ENCODE measurements at places on chromosomes 13 and 19.

DNA sequence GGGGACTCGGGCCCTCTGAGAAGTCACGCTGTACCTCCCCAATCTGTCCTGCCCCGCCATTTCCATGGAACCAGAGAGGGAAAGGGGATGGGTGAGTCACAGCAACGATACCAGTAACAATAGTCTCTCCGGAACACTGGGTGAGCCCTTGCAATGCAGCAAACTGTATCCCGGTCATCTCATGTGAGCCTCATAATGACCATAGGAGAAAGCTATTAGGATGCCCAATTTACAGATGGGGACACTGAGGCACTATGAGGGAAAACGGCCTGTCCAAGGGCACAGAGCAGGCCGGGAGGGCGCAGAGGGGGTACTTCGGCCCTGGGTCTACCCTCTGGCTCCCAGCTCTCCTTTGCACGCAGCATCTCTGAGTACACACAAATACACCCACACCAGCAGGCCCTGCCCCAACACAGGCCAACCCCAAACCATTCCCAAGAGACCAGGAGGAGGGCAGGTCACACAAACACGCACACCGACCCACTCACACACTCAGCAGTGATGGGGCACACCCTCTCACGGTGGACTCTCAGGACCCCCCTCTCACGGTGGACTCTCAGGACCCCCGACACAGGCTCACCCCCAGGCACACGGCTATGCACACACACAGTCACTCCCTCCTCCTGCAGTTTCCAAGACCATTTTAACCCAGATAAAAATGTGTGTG, 18.2 kb downstream of the LRRC4B start:
- DNase-seq = peak; percentile 11

- DNase-seq = peak; percentile 68
Measured at GRCh38 chr13:45219938-45220375, 19.1 kb upstream of the KCTD4 start.

GRCh38 chr13:58908019-58908679, 1255.6 kb downstream of the DIAPH3 start:
- no peak for DNase-seq

DNA sequence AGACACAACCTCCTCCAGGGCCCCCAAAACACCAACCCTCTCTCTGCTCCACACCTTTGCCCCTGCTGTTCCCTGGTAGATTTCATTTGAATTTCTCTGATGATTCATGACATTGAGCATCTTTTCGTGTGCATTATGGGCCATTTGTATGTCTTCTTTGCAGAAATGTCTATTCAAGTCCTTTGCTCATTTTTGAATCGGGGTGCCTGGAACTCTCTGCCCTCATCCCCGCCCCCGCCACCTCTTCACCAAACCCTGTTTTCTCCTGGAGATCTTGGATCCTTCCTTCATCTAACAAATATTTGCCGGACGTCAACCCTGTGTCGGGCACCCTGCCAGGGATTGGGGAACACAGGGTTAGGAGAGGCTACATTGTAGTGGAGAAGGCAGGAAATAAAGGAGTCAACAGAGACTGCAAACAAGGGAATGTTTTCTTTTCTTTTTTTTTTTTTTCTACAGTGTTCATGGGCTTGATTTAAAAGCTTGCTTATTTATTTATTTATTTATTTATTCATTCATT, 25.5 kb upstream of the SLC1A5 start:
- peak; percentile 92 for DNase-seq

DNA sequence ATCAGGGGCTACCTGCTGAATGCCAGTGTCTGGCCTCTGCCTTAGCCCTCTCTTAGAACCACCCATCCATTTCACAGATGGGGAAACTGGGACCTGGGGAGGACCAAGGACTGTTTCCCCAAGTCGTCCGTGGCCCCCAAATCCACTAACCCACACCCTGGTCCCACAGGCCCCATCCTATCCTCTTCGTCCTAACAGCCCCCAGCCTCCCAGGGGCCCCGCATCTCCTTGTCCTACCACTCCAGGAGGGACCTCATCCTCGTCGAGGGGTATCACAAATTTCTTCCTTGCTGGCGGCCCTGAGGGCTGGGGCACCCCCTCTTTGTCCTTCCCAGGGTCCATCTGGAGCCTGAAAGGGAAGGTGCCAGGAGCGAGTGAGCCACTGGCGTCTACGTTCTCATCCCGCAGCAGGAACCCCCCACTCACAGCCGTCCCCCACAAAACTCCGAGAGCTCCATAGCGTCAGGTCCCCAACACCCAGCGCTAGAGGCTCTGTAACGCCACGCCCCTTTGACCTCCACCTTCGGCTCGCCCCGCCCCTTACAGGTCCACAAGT, 606 bp downstream of the ERCC1 start:
- no peak for DNase-seq

- no peak for DNase-seq
Measured at GRCh38 chr19:57668635-57669034, at the start of gene ZSCAN4. Gene ZSCAN4 (plus strand): TSS chr19:57668935. CDS start chr19:57676146, 7,211 bp downstream.

DNA sequence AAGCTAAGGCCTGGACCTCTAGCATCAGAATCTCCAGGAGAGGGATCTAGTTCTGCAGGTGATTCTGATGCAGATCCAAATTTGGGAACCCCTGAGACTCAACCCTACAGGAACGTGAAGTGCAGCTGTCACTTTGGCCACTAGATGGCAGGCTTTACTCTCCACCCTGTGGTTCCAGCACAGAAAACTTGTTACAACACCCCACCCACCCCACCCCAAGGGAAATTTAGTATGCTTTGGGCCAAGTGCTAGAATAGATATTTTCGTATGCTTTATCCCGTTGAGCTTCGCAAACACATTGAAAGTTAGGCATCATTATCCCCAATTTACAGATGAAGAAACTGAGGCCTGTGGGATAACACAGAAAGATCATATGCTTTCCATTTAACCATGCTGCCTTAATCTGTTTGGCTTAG, 232.0 kb downstream of the B3GLCT start:
- DNase-seq = peak; percentile 63

DNA sequence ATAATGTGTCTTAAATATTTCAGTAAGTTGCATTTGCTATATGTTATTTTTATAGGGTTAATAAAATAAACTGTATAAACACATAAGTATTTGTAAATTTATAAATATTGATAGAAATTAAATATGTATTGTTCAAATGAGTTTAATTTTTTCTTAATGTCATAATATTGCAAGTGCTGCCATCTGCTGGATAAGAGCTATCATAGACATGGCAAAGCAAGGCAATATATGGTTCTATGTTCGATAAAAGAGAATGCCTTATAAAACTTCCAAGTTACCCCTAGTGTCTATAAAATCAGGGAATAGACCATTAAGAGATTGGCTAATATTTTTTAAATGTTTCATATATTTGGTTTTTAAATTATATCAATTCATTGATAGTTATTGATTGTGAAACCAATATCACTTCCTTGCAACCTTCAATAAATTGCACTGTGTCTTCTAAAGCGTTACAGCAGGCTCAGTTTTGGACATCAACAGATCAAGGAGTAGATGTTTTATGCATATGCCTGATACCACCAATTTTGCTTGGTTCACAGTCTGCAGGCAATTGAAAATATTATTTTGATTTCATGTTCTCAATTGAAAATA, 29.0 kb upstream of the SLITRK6 start:
- peak; percentile 44 for DNase-seq

GRCh38 chr13:42039457-42039945, 8.9 kb upstream of the DGKH start:
- DNase-seq = no peak

DNA sequence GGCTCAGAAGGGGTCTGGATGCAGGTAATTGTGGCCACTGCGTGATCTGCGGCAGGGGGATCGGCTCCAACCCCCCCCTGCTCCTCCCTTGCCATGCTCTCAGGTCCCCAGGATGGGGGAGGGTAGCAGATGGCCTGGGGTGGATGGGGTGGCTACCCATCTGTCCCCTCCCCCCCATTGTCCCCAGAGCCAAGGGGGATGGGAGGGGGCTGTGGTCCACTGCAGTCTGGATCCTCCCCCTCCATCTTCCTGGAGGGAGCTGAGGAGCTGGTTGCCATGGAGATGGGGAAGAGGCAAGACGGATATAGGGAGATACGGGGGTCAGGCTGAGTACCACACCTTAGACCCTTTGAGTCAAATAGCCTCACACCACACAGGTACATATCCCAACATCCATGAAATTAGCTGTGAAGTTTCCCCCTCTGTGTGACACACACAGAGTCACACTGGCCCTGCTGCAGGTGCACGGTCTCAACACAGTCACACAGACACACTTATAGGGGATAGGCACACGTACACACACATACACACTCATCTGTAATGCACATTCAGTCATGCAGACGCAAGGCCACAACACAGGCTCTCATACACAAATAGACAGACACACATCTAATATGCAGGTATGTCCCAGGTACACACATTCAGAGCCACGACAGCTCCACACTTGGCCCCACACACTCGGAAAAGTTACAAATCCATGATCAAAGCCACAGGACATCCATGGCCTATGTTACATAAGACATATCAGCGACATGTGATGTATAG, 1.8 kb upstream of the NOVA2 start:
- DNase-seq = no peak

DNA sequence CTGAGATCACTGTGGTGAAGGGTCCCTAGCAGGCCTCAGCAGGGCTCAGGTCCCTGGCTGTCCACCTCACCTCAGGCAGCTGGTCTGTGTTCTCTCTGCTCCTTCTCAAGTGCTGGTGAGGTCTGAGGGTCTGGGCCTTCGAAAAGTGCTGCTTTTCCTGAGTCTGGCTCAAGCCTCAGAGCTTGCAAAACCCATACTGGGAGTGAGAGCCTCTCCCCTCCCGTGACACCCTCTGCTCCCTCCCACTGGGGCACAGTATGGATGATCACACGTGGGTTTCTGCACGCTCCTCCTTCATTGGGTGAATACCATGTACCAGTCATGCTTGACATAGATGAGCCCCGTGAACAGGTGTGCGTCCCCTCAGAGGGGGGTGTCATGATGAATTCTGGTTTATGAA, 73.3 kb upstream of the WASF3 start:
- no peak for DNase-seq

DNA sequence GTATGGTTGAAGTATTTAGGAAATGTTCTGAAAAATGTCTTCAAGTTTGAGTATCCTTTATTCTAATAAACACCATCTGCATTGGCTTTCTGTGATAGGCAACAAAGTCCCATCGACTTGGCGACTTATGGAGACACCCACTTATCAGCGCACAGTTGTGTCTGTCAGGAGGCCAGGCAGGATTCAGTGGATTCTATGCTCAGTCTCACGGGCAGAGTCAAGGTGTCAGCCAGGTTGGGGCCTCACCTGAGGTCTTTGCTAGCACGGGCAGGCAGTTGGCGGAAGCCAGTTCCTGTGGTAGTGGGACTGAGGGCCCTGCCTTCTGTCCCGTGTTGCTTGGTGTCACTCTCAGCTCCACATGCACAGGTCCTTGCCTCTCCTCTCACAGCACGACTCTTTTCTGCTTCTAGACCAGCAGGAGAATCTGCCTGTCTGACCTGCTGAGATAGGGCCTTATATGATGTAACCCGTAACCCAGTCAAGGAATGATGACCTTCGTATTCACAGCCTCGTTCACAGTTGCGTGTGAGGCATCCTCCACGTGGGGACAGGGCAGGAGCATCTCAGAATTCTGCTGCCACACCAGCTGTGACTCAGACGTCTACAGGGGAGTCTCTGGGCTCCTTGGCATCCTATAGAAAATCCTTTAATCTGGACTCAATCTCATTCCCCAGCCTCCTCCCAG, 10.0 kb downstream of the CUL4A start:
- no peak for DNase-seq

DNA sequence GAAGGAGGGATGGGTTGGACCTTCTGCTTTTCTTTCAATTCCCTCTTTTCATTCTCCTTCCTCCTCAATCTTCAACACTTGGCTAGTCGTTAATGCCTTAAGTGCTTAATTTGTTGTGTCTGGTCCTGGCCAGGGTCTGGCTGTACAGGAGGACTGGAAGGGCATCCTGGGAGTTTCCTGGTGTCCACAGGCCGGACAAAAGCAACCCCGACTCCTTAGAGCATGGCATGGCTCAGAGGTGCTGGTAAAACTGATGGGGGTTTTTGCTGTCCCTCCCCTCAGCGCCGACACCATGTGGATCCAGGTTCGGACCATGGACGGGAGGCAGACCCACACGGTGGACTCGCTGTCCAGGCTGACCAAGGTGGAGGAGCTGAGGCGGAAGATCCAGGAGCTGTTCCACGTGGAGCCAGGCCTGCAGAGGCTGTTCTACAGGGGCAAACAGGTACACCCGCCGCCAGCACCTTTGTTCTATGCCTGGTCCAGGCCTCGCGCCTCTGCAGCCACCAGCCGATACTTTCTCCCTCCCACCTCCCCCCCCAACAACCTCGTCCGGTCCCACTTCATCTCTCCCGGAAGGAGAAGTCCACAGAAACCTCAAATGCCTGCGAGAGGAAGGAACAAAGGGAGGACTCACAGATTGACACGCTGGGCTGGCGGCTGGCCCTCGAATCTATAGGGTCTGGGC, 1.4 kb downstream of the UHRF1 start:
- DNase-seq = peak; percentile 55

DNA sequence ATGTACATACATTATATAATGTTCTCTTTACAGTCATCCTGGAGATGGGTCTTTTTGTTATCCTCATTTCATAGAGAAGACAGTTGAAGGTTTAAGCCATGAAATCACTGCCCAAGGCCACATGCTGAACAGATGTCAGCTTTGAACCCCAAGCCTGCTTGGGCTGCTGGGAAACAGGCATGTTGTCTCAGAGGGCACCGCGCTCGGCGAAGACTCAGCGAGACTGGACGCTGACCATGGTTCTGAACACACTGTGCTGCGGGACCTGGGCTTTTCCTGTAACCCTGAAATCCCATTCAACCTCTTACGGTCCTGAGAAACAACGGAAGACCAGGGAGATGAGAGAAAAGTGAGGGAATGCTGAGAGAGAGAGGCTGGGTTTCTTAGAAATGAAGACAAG, 27.3 kb downstream of the LRFN3 start:
- peak; percentile 74 for DNase-seq

GRCh38 chr13:26377038-26377437, 123.1 kb downstream of the CDK8 start:
- peak; percentile 20 for DNase-seq

DNA sequence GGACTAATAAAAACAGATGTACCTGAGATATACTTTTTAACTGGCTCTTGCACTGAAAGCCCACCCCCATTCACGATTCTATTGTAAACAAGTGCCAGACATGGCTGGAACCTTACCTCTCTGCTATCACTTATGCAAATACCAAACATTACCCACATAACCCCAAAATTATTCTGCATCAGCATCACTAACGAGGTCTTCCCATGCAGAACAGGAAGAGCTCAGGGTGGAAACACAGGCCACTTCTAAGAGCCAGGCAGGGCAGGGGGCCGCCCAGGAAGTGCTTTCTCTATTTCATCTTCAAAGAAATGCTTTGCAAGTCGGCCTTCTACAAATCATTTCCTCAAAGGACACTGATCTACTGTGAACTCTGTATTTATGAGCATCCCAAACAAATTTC, 7.3 kb downstream of the IRS2 start:
- DNase-seq = no peak

GRCh38 chr13:44337581-44337980, 36.0 kb upstream of the SERP2 start:
- no peak for DNase-seq

Measured in fibroblast of pulmonary artery (primary cell).